ENCODE measurements at places on chromosomes 13 and 19.

DNA sequence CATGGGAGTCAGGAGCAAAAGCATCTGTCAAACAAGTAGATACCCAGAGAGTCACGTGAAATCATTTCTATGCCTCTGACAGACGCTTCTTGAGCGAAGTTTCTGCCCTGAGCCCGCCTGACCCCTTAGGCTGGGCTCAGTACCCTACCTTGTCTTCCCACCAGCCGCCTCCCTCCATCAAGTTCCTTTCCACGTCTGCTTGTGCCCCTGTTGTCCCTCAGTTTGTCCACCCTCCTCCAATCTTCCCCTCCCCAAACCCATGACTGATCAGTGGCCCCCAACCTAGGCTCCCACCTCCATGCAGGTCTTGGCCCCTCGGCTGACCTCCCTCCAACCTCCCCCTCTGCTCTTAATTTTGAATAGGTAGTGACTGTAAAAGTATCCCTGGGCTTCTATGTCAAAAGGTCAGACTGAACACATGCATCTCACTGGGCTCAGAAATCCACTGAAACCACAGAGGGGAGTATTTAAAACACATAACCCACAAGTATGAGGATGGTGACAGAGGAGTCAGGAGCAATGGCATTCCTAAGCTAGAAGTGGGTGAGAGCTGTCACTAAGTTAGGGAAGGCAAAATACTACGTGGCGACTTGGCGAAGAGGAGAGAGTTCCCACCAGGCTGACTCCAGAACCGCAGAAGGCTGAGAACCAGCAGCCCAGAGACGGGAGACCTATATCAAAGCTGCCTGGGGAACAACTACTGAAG, 1.7 kb upstream of the ZNF446 start:
- no peak for DNase-seq

DNA sequence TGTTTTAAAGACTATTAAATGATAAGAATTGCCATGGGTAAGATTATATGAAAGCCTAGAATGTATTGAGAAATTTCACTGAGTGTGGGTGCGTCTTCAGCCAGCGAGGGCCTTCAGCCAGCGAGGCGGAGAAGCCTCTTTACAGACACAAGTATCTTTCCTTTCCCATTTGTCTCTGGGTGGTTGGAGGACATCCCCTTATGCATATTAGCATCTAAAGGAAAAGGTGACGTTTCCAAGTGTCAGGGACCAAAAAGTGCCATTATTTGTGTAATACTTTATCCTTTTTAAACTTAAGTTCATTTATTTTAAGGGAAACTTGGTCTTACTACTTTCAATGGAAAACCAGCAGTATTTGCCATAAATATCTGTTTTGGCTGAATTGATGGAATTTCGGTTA, 22.2 kb downstream of the SMARCA4 start:
- no peak for DNase-seq

- no peak for DNase-seq
Observed at GRCh38 chr13:33318744-33319143, 33.2 kb upstream of the STARD13 start.

DNA sequence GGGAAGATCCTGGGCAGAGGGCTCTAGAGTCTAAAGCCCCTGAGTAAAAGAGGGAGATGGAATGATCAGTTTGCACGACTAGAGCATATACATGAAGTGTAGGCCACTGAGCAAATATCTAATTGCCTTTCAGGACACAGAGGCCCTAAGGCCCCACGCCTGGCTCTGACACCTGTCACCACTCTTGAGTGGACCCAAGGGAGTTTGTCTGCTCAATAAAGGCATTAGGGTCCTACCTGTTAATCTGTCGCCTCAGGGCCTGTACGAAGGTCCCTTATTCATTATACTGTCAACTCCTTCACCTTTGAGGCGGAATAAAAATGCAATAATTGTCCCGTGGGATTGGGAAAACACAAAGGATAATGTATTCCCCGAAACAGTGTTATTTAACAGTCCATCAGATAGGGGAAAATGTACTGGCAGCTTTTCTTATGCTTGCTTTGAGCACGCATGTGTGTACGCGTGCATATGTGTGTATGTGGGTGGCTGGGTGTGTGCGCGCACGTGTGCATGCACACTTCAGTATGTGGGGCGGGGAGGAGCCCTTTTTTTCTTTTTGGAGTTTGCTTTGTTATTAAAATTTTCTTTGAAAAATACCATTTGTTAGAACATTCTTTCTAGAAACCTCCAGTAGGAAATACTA, 161.8 kb upstream of the SERP2 start:
- DNase-seq: no peak

- DNase-seq: no peak
Observed at GRCh38 chr13:113109151-113110047, 3.8 kb downstream of the F7 start.

DNA sequence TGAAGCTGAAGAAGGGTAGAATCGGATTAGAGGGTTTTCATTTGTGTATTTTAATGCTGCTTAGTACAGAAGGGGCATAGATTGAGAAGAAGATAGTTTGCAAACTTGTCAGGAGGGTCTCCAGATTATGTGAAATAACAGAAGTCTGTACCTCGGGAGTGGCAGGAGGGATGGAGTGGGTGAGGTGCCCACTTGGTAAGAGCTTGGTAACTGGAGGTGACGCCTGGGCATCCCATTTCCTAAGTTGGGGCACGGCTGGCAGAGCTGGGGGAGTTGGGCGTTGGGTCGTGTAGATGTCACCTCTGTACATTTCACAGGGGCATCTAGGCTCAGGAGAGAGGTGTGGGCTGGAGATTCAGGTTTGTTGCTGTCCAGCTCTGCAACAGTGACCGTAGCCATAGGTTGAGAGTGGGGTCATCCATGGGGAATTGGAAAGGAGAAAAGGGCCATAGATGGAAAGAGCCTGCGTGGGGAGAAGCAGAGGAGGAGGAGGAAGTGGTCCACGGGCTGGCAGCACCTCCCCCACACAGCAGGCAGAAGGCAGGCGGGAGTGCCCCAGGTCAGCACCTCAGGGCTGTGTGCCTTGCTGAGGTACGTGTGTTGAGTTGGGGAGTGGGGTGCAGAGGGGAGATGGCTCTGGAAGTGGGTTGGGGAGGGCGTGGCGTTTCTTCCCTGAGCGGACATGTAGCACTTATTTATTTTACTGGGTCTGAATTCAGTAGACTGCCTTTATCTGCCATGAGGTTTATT, 31.2 kb downstream of the MPHOSPH8 start:
- no peak for DNase-seq

DNA sequence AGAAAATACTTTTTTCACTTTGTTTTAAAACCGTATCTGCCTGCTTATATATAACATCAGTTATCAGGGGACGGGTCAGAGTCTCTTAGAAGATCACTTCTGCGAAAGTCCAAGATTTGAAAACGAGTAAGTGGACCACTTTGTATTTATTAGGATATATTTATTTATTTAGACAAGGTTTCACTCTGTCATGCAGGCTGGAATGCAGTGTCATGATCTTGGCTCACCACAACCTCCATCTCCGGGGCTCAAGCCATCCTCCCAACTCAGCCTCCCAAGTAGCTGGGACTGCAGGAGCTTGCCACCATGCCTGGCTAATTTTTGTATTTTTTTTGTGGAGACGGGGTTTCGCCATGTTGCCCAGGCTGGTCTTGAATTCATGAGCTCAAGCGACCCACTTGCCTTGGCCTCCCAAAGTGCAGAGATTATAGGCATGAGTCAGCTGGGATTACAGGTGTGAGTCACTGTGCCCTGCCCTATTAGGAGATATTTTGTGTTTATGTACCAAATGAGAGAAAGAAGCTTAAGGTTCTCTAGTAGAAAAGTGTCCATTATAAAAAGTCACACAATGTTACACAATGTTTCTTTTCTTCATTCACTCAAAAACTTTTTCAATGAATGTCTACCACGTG, 39.5 kb downstream of the RASL11A start:
- no peak for DNase-seq

DNA sequence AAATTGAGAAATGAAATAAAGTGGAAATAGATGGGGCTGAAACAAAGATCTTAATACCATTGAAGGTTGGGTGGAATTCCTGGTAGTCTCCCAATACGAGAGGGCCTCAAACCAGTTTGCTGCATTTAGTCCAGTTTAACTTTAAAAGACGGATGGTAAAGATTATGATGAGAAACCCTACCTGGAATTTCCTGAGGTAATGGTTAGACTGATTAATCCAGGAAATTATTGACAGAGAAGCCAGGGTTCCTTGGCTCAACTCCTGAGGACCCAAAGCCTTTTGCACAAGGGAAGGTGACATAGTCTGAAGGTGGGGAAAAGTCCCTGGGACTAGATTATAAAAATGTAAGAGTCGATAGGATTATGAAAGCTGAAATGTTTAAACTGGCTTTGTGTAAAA, 133.2 kb upstream of the SLITRK5 start:
- no peak for DNase-seq

- DNase-seq: no peak
Observed at GRCh38 chr19:15469513-15470297, 5.4 kb upstream of the RASAL3 start.

DNA sequence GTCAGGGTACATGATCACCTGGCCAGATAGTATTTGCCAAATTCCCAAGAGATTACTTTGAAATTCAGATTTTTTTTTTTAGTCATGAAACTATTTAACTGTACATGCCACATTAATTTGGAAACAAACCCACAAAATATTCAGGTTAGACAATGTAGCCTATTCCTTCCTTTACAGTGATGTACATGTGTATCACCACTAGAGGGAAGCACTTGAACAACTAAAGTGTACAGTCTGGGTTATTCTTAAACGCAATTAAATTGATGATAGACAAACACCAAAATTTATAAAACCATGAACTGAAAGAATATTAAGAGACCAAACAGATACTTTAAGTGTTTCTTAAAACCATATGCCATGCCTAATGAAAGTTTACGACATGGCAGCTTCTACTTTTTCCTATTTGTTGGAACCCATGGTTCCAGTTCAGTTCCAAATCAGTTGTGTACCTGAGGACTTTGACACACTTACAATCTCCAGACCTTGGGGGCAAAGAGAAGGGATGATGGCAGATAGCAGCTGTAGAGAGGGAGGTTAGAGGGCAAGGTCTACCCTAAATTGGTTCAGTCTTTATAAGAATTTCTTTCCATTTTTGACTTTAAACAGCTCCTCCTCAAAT, 52.8 kb downstream of the TNFSF13B start:
- no peak for DNase-seq

DNA sequence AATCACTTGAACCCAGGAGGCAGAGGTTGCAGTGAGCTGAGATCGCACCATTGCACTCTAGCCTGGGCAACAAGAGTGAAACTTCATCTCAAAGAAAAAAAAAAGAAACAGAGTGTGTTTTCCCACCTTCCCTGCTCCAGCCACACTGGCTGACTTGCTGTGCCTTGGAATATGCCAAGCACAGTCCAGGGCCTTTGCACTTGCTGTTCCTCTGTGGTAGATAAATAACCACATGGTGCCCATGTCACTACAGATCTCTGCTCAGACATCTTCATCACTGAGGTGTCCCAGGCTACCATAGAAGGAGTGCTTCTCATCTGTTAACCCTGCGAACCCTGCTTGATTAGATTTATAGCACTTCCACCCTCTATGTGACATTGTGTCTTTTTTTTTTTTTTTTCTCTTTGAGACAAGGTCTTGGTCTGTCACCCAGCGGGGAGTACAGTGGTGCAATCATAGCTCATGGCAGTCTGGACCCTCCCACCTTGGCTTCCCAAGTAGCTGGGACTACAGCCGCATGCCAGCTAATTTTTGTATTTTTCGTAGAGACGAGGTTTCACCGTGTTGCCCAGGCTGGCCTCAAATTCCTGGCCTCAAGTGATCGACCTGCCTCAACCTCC, 10.4 kb downstream of the SMARCA4 start:
- no peak for DNase-seq

DNA sequence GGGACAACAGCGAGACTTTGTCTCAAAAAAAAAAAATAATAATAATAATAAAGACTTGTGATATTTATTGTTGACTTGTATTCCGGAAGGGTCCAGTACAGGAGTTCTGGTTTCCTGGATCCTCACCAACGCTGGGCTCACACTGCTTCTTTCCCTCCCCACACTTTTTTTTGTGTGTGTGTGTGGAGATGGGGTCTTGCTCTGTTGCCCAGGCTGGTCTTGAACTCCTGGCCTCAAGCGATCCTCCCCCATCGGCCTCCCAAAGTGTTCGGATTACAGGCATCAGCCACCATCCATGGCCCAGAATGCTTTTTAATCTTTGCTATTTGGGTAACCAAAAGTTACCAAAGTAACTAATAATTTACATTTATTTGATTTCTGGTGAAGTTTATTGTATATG, 39.1 kb downstream of the SIPA1L3 start:
- DNase-seq: no peak

- no peak for DNase-seq
Observed at GRCh38 chr13:102147353-102147752, 254.5 kb downstream of the FGF14 start.

DNA sequence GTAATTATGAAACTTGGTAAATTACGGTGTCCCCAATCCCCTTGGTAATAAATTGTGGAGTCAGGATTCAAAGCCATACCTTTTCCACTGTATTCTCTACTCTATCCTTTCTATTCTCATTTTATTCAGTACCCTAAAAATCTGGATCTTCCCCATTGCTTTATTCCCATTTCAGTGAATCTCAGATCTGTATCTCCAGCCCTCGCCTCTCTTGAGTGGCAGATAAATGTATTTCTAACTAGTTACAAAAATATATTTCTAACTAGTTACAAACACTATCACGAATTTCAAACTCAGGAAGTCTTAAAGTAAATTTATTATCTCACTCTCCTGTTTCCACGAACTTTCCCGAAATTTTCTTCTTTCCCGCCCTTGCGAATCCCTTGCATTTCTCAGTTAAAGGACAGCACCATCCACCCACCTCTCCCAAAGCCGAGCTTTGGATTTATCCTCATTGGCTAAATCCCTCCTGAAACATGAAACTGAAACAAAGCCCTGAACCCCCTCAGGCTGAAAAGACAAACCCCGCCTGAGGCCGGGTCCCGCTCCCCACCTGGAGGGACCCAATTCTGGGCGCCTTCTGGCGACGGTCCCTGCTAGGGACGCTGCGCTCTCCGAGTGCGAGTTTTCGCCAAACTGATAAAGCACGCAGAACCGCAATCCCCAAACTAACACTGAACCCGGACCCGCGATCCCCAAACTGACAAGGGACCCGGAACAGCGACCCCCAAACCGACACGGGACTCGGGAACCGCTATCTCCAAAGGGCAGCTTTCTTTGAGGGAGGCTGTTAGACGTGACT, 164.3 kb upstream of the PABPC3 start:
- no peak for DNase-seq

GRCh38 chr19:4172861-4173473, 9.4 kb downstream of the SIRT6 start:
- peak; percentile 24 for DNase-seq

All from stimulated activated CD8-positive, alpha-beta memory T cell treated with anti-CD3 and anti-CD28 coated beads, Interleukin-12 subunit alpha, Interleukin-12 subunit beta, amount 100 ng/mL, for 4 hours (primary cell).